ENCODE measurements at places on chromosomes 13 and 19.
A peak's percentile ranks its signal among the peaks of the same experiment; 100 is the strongest.

DNA sequence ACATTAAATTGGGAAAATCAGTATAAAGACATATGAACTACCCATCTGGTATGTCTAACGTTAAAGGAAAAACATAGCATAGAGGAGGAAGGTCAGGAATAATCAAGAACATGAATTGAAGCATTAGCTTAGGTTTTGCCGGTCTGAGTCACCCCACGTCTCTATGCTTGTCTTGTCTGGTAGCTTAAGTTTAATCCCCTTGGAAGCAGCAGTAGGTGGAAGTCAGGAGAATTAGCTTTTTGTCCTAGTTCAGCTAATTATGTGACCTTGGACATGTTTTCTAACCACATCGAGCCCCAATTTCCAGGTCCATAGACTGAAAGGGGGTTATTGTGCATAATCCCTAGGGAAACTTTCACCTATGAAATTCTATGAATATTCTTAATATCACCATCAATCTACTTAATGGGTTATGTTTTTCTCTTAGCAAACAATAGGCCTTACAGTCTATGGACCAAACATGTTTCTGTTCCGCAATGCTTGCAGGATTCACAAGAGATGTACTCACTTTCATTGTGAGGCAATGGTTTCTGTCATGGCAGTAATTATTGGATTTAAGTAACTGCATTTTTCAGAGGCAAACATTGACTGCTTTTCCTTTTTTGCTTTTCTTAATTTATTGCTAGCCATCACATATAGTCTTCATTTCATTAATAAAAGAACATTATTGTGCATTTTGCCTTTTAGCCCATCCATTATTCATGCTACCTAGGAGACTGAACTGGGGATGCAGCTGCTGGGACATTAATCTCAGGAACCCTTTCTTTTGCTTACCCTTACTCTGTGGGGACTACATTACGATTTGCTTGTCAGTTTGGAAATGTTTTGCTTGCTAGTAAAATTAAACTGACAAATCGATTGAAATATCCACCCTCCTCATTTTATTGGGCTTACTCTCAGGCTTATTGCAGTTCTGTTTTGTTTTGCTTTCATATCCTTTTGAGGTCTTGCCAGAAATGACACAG is 304.8 kb upstream of the MAB21L1 start:
- no peak for DNase-seq

GRCh38 chr19:18603958-18604819 is 2.4 kb downstream of the CRLF1 start:
- DNase-seq = no peak

DNA sequence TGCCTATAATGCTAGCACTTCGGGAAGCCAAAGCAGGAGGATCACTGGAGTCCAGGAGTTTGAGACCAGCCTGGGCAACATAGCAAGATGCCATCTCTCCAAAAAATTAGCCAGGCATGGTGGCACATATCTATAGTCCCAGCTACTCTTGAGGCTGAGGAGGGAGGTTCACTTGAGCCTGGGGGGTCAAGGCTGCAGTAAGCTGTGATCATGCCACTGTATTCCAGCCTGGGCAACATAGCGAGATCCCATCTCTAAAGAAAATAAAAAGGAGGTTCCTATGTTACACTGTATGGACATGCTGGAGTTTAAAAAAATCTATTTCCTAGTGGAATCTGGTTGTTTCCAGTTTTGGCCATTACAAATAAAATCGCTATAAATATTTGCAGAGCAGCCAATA is 2.6 kb downstream of the CAB39L start:
- no peak for DNase-seq

DNA sequence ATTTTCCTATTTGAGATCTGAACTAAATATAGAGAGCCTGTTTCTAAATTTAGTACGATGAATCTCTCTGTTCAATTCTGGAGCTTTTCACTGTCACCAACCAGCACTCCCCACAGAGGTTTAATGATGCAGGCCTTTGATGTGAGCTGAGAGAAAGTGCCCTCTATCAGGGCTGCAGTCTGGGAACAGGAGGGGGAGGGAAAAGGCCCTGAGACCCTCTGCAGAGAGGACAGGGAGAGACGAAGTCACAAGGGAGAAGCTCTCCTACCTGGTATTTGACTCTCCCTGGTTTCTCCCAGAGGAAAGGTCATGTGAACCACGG is 206.8 kb upstream of the SOX1 start:
- no peak for DNase-seq

DNA sequence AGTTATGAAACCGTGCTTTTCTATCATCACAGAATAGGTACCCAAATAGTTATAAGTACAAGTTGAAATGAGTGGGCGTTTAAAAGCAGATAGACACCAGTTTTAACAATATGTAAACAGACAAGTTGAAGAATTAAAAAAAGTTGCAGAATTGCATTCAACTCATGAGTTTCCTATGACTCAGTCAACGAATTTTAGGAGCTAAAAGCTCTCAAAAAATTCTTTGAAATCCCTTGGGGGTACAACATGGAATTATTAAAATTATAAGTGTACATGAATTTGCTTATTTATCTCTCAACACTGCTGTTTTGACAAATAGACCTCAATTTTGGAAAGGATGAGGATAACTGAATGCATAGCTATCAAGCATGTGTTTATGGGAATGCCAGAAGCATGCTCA is 693.4 kb downstream of the PCDH9 start:
- DNase-seq = no peak

GRCh38 chr13:110525328-110526319 is 35.9 kb downstream of the RAB20 start:
- no peak for DNase-seq

GRCh38 chr13:112892426-112893206 is 76.4 kb upstream of the MCF2L start:
- no peak for DNase-seq

- DNase-seq = no peak
Measured at GRCh38 chr13:28666897-28667488, 8.1 kb downstream of the POMP start.

GRCh38 chr13:81393721-81394120 is 1052.8 kb upstream of the SPRY2 start:
- DNase-seq = no peak

- no peak for DNase-seq
Measured at GRCh38 chr19:6038634-6039405, 60.9 kb upstream of the RANBP3 start.

DNA sequence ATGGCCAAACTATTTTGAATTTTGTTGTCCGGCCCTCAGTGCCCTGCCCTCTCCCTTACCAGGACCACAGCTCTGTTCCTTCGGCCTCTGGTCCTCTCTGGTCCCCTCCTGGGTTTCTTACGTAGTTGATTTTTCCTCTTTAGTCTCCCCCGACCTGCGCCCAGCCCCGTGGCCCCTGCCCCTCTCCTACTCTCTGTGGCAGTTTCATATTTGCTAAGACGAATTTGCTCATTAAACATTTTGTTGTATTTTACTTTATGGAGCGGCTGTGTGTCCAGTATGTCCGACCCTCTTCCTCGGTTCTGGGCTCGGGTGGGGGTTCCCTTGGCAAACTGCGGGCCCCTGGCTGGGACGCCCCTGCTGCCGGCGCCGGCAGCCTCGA is 576 bp upstream of the EPN1 start:
- DNase-seq = no peak

DNA sequence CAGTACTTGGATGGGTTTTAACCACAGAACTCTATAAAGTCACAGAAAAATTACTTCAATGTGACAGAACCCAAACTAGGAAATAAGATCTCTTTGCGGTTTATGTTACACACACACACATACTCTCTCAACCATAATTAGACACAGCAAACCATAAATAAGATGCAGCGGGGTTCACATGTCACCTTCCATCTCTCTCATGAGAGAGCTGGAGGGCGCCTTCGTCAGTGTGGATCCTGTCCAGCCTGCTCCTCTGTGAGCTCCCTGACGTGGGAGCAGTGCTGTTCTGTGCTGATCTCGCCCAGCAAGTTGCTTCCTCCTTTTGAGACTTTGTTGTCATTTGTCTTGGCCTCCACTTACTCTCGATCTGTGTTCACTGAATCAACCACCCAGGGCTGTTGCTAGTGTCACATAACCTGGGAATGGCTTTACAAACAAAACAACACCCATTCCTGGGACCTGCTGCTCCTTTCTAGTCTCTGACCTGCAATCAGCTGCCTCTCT is 204.9 kb upstream of the KL start:
- DNase-seq = peak; percentile 55

DNA sequence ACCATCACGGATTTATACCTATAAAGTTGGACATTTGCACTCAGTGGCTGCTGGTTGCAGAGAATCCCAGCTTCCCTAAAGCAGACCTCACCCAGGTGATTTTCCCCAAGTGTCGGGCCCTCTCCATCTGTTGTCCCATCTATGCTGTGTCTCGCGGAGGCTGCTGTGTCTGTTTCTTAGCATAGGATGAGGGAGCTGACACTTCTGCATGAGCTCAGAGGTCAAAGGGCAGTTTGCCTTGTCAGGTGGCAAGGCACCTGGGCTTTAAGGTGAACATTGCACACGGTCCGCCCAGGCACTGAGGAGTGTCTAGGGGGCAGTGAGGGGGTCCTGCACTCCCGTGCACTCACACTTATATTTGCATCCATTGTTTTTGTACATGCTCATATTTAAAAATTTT is 151.6 kb downstream of the ZIC5 start:
- DNase-seq = no peak

- no peak for DNase-seq
Measured at GRCh38 chr13:83515268-83516015, 366.8 kb downstream of the SLITRK1 start.

GRCh38 chr13:54958781-54959180 is 1930.2 kb downstream of the OLFM4 start:
- DNase-seq = no peak

- no peak for DNase-seq
Measured at GRCh38 chr19:15320116-15320515, 12.2 kb downstream of the BRD4 start.

- DNase-seq = no peak
Measured at GRCh38 chr13:33676045-33676989, 141.6 kb upstream of the RFC3 start.

- no peak for DNase-seq
Measured at GRCh38 chr13:44106266-44107152, 226.8 kb downstream of the LACC1 start.

DNA sequence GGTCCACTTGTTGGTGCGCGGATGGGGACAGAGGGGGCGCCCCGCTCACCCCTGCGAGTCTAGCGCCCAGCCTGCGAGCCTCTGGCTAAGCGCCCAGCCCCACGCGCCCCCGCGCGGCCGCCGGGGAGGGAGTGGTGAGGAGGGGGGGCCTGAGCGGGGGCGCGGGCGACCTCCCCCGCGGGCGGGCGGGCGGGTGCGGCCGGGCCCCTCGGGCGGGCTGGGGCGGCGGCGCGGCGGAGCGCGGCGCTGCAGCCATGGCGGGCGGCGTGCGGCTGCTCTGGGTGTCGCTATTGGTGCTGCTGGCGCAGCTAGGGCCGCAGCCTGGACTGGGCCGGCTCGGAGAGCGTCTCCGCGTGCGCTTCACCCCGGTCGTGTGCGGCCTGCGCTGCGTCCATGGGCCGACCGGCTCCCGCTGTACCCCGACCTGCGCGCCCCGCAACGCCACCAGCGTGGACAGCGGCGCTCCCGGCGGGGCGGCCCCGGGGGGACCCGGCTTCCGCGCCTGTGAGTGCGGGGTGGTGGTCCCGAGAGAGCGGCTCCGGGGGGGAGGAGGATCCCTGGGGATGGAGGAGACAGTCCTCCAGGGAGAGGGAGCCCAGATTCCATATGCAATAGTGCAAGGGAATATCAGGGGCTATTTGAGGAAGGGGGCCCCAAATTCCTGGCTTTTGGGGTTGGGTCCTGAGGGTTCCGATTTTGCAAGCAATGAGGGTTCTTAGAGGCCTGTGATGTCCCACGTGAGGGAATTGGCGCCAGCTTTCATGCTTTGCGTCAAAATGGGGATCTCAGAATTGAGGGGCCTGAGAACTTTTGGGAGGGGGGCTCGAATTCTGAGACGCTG is at the start of gene LTBP4:
Gene LTBP4, plus strand, starts transcription at position 236 of the 841 bp plus-strand sequence. Its CDS starts 19 bp downstream, at position 255.
- DNase-seq = no peak

DNA sequence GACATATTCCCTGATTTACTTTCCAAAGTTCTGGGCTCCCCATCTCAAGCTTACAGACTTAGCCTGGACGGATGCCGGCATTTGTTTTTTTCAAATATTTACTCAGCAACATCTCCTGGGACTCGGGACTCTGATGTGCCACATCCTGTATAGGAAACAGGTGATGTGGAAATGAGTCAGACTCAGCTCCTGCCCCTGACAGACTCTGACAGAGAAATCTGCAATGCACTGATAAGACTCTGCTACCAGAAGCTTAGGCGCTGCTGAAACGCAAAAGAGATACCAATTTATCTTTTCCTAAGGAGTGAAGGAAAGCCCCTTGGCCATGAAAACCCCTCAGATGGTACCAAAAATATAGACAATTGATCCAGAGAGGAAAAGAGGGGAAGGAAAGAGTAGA is 16.2 kb downstream of the LAIR2 start:
- DNase-seq = no peak

DNA sequence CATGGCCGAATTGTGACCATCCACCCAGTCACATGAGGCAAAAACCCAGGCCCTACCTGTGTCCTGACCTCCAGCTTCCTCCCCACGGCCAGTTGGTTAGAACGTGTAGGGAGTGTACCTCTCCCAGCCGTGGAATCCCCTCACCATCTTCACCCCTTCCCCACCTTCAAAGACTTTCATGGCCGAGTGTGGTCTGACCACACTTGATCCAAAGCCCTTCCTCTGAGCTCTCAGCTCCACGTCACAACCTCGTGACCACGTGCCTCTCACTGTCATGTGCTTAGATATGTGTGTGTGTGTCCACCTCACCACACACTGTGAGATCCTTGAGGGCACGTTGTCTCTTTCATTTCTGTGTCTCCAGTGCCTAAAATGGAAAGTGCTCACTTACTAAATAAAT is 48.6 kb upstream of the UBE2L5 start:
- no peak for DNase-seq

- no peak for DNase-seq
Measured at GRCh38 chr19:19445911-19446361, 40.5 kb downstream of the GATAD2A start.

- DNase-seq = no peak
Measured at GRCh38 chr19:31306006-31306753, 43.1 kb downstream of the TSHZ3 start.

DNA sequence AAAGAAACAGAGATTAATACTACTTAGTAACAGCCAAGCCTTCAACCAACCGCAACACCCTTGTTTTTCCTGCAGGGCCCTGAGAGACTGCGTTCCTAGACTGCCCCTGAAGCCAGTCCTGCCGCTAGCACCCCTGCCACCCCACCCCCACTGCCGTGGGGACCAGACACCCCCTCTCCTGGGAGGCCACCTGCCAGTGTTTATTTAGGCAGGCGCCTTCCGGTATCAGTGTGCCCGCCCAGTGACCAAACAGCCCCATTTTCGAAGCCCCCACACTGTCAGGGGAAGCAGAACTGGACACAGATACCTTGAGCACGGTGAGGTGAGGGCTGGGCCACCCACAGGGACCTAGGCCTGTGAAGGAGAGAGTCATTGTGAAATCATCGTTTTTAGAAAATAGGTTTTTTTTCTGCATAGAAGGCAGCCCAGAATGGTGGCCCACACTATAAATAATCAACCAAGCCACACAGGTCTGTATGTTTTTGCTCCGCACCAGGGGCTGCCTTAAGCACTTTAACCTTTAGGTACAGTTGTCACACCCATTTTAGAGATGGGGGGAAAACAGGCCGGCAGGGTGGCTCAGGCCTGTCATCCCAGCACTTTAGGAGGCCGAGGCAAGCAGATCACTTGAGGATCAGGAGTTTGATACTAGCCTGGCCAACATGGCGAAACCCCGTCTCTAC is 3.5 kb upstream of the TLE5 start:
- no peak for DNase-seq

- no peak for DNase-seq
Measured at GRCh38 chr13:23434491-23434890, 989 bp upstream of the SACS start.

- no peak for DNase-seq
Measured at GRCh38 chr19:4705413-4706131, 18.1 kb downstream of the DPP9 start.

- DNase-seq = no peak
Measured at GRCh38 chr19:29804493-29804892, 7.3 kb upstream of the CCNE1 start.

Measured in epithelial cell of prostate (primary cell).